ENCODE measurements at places on chromosomes 16 and 17.

GRCh38 chr17:4928881-4929280 is 3.2 kb upstream of the GP1BA start:
- no peak for DNase-seq

- no peak for DNase-seq
Observed at GRCh38 chr16:78815713-78816112, 716.3 kb downstream of the WWOX start.

DNA sequence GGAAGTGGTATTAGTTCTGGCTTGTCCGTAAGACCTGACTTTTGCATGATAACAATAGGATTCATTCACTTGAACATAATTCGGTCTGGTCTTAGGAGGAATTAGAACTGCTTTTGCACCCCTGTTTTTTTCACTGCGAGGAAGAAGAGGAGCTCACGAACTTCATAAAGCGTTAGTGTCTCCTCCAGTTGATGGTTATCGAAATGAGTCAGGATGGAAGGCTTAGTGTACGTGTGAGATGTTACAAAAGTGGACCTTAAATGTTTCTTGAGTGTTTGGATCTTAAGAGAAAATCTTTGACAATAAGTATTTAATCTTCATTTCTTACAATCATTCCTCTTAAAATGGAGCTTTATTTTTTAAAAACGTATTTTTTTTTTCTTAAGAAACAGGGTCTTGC is 52.8 kb downstream of the USP10 start:
- no peak for DNase-seq

GRCh38 chr16:23280483-23280967 is 21.6 kb upstream of the SCNN1B start:
- no peak for DNase-seq

- DNase-seq: no peak
Observed at GRCh38 chr17:6551869-6552531, 4.4 kb downstream of the PITPNM3 start.

- DNase-seq: no peak
Observed at GRCh38 chr17:7969433-7969832, 33.0 kb upstream of the GUCY2D start.

GRCh38 chr16:84765616-84766580 is 53.9 kb upstream of the CRISPLD2 start:
- DNase-seq: no peak

- no peak for DNase-seq
Observed at GRCh38 chr17:76687298-76688164, 23.2 kb downstream of the MXRA7 start.
